ENCODE measurements at places on chromosomes 11 and 22.
A peak's percentile ranks its signal among the peaks of the same experiment; 100 is the strongest.

DNA sequence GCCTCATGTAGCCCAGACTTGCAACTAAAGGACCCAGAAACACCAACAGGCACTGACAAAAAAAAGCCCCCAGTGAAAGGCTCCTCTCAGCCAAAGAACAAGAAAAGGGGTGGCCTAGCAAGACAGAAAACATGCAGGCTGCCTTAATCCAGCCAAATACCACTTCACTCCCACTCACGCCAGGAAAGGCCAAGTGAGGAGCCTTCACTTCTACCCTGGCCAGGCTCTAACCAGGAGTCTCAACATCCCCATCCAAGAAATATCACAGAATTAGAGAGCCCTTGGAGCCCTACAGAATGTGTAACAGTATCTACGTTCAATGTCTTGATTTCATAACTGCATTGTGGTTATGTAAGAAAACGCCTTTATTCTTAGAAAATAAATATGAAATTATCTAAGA, 149.0 kb downstream of the APOL5 start:
- no peak for DNase-seq

GRCh38 chr22:45096256-45096907, 67.3 kb upstream of the NUP50 start:
- peak; percentile 42 for DNase-seq

DNA sequence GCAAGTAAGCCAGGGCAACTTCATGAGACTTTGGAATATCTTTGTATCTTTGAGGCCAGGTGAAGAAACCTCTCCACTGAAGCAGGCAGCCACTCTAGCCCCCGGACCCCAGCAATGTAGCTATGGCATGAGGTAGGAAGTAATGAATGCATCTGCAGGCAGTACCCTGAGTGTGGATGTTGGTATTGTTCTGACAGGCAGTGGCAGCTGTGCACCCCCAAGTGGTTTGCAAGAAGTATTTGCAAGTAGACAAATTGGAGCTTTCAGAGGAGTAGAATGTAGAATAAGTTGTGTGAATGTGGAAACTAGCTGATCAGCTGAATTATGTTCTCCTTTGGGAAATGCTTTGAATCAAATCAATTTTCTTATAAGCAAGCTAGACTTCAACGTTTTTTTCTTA, 194.4 kb upstream of the PGR start:
- DNase-seq, result no peak

GRCh38 chr22:37409459-37410050, 17.7 kb downstream of the ELFN2 start:
- no peak for DNase-seq

DNA sequence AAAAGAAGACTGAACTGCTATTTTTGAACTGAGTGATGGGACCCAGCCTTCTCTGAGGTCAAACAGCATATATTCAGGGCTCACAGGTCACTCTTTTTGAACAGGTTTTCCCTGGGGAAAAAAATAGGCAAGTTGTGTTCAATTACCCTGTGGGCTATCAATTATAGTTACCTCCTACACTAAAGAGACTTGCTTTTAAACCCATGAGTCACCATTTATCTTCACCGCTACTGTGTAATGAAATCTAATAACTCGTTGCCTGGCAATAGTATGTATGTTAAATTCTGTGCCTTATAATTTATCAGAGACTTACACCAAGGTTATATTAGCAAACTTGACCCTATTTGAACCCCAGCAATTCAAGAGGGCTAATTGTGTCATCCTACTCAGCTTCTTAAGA, 98.5 kb downstream of the CYP2R1 start:
- no peak for DNase-seq

- no peak for DNase-seq
Observed at GRCh38 chr11:124879493-124880289, 14.5 kb downstream of the ROBO3 start.

DNA sequence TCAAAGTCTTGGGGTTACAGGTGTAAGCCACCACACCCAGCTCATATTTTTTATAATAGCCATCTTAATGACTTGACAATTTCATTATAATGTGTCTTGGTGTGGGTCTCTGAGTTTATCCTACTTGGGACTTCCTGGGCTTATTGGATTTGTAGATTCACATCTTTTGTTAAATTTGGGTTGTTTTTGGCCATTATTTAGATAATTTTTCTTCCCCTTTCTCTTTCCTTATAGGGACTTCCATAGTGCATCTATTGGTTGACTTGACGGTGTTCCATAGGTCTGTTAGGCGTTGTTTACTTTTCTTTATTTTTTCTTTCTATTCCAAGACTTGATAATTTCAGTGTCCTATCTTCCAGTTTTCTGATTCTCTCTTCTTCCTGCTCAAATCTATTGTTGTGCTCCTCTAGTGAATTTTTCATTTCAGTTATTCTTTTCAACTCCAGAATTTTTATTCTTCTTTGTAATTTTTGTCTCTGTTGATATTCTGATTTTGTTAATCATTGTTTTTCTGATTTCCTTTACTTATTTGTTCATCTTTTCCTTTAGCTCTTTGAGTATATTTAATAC, 45.6 kb downstream of the RRM1 start:
- no peak for DNase-seq

DNA sequence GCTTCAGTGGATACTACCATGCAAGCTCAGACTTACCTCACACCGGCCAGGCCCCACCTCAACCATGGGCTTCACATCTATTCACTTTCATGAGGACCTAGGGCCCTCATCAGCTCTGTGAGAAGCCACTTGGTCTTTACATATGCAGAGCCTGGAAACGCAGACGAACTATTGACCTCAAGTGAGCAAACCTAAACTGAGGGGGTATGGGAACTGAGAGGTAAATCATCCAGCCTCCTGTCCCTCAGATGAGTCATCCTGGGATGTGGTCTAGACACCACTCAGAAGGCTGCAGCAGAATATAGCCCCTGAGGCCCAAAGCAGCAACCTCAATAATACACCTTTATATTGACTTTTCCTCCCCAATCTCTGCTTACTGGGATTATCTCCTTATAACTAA, 578.0 kb downstream of the INSC start:
- no peak for DNase-seq

- no peak for DNase-seq
Observed at GRCh38 chr11:72472765-72473164, 38.4 kb upstream of the CLPB start.

GRCh38 chr22:45638834-45639746, 32.5 kb upstream of the ATXN10 start:
- no peak for DNase-seq

Data from activated T-cell treated with anti-CD3 and anti-CD28 coated beads, Interleukin-2, amount 50 U/mL, for 1 hour (primary cell).